Activated T-helper 1 cell treated with anti-CD3 and anti-CD28 coated beads, Interleukin-2, amount 50 U/mL, for 16 hours (primary cell): ENCODE measurements at places on chromosomes 11 and 22.

DNA sequence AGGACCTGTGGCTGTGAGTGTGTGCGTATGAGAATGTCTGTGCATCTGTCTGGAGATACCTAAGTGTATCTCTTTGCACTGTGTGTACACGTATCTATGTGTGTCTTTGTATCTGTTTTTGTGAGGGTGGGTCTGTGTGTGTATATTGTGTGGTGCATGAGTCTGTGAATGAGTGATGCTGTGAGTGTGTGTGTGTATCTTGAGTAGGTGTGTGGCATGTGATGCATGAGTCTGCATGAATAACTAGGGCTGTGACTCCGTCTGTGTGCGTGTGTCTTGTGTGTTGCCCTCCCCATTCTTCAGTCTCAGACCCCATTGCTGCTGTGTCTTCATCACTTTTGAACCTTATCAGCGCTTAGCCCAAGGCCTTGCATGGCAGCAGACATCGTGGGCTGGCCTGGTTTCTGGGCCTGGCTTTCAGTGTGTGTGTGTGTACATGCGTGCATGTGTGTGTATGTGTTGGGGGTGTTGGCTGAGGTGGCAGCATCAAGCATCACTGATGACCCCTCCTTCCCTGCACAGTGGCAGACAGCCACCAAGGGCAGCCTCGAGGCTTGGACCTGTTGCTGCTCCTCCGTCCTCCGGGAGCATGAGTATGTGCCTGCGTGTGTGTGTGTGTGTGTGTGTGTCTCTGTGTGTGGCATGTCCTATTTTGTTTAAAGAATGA is 1.4 kb downstream of the SGSM1 start:
- DNase-seq: no peak

- DNase-seq: no peak
Observed at GRCh38 chr11:22577854-22578253, 47.8 kb downstream of the FANCF start.

DNA sequence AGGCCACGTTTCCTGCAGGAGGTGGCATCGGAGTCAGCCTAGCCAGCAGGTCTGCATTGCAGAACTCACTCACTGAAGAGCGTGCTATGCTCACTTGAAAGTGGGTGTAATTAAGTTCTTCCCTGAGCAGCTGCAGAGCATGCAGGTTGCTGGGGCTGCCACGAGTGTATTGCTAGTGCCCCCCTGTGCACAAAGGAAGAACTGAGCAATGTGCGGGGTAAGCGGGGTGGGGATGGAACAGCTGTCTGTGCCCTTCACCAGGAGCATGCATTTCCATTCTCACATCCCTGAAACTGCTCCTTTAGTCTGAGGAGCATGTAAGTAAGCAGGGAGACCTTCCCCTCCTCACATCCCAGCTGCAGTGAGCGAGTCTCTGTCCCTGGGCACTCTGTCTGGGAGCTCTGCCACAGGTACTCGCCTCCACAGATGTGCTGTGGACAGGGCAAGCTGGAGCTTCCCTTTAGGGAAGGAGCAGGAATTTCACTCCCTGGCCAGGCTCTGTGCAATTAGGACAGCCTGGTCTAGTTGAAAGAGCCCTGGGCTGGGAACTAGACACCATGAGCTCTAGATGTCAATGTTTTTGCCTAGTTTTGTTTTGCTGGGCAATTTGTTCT is 1031.8 kb downstream of the NTM start:
- DNase-seq: no peak

- no peak for DNase-seq
Observed at GRCh38 chr22:19537941-19538488, 13.8 kb upstream of the CLDN5 start.

DNA sequence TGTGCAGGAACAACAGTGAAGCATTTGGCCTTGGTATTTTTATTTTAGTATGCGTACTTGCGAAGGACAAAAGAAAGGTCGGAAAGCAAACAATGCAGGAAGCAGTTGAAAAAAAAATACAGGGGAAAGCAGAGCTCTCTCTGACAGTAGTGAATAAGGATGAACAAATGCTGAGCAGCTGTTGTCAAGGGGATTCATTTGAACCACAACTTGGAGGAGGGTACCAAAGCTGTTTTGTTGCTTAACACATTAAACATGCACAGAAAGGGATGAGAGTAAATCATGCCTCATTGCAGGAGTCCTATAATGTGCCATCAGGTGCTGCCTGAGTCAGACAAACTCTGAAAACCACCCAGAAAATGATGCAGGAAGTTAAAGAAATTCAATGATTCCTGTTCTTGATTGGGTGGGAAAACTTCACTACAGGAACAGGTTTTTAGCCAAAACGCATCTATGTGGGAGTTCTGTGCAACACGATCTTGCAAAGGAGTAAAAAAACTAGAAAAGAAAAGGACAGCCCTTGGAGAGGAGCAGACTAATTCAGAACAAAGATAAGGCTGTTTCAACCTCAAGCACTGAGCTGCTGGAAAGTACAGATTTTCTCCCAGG is 2113.5 kb downstream of the LRRC4C start:
- DNase-seq: no peak

- DNase-seq: no peak
Observed at GRCh38 chr11:65589444-65590239, 6.0 kb downstream of the KCNK7 start.
